ENCODE measurements at places on chromosomes 11 and 22.

DNA sequence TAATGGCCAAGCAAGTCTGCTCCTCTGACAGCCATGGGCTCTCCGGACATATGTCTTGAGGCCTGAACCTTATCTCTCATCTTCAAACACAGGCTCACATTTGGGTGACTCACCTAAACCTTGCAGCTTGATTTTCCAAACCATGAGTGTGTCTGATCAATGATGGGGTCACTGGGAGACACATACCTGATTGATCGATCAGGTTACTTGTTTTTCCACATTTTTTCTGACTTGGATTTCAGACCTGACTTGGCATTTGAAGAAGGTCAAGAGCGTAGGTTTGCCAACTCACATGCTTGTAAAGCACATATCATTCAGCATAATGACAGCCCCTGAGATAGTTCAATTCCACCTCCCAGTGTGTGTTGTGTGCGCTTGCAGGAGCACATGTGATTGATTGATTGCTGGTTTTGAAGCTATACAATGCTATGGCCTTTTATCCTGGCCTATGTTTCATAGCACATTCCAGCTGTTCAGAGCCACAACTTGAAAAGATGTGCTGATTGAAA lies 116.7 kb upstream of the KIRREL3 start:
- no peak for DNase-seq

GRCh38 chr11:20373147-20373546 lies 9.6 kb downstream of the HTATIP2 start:
- DNase-seq, result no peak

- DNase-seq, result no peak
These were observed 32.6 kb upstream of the APOA1 start for GRCh38 chr11:116870054-116870453.

GRCh38 chr11:122033193-122033592 lies 82.8 kb downstream of the BLID start:
- DNase-seq, result no peak

DNA sequence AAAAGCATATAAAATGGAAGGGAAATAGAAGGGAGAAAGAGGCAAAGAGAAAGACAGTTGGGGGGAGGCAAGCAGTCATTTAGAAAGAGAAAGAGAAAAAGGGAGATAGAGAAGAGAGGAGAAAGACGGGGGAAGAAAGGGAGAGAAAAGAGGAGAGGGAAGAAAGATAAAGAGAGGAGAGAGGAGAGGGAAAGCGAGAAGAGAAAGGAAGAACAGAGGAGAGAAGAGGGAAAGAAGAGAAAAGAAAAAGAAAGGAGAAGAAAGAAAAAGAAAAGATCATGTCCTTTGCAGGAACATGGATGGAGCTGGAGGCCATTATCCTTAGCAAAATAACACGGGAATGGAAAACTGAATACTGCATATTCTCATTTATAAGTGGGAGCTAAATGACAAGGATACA lies 247.7 kb downstream of the MIAT start:
- no peak for DNase-seq

- DNase-seq, result no peak
These were observed 6.5 kb downstream of the TMEM138 start for GRCh38 chr11:61368646-61369045.

Data from T-helper 22 cell (primary cell).